ENCODE measurements at places on chromosomes 7 and 10.

- DNase-seq, result no peak
Observed at GRCh38 chr10:8412541-8412940, 358.1 kb downstream of the GATA3 start.

DNA sequence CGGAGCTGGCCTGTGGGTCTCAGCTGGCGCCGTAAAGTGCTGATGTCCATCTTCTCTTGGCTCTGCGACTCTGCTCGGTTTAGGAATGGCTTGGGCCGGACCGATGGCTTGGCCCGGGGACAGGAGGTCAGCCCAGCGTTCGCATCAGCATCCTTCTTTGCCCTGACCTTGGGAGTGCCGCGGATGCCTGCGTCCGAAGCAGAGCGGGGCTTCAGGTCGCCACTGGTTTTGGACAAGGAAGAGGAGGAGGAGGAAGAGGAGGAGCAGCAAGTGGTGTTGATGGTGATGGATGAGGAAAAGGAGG, 109.3 kb downstream of the NEURL1 start:
- no peak for DNase-seq

- no peak for DNase-seq
Observed at GRCh38 chr10:27525819-27526218, 21.7 kb downstream of the RAB18 start.

- peak; percentile 72 for DNase-seq
Observed at GRCh38 chr7:332646-333392, 42.8 kb downstream of the FOXL3 start.

DNA sequence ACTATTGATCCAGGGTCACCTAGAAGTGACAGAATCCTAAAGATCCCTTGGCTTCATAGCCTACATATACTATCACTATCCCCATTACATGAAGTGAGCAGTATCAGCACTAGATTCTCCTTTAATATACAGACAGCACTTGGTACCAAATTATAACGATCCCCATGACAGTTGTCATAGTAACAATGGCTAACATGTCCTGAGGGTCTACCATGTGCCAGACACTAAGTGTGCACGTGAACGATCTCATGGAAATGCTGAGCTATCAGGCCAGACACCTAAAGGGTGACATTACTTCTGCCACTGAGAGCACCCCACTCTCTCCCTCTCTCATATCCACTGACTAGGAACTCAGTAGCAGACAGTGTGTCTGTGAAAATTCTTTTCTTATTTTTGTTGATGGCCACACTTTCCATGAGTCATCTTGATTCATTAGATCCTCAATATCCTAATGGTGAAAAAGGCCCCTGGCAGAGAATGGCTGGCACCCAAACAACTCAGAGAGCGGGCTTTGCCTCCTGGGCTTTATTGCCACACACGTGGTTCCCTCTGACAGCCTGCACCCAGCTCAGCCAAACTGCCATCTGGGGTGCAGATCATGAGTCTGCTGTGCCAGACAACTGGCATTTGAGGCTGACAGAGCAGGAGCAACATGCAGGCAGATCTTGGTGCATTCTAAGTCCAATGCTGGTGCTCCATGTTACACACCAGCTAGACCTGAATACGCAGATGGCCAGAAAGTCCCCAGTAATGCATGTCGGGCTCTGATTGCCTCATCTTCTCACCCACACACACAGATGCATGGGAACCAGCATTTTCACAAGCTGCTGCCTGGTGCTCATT, 176.3 kb downstream of the DGKI start:
- no peak for DNase-seq

Data from activated T-helper 2 cell treated with anti-CD3 and anti-CD28 coated beads, Interferon-gamma antibody, Interleukin-2, Interleukin-4, amounts not matched to agents 10 μg/mL and 5 μg/mL and 100 μg/mL, durations not matched to agents 14 hours and 24 hours and 36 hours (primary cell).